Islet precursor cell (in vitro differentiated cells): ENCODE measurements at places on chromosomes 1 and 21.
A peak's percentile ranks its signal among the peaks of the same experiment; 100 is the strongest.

DNA sequence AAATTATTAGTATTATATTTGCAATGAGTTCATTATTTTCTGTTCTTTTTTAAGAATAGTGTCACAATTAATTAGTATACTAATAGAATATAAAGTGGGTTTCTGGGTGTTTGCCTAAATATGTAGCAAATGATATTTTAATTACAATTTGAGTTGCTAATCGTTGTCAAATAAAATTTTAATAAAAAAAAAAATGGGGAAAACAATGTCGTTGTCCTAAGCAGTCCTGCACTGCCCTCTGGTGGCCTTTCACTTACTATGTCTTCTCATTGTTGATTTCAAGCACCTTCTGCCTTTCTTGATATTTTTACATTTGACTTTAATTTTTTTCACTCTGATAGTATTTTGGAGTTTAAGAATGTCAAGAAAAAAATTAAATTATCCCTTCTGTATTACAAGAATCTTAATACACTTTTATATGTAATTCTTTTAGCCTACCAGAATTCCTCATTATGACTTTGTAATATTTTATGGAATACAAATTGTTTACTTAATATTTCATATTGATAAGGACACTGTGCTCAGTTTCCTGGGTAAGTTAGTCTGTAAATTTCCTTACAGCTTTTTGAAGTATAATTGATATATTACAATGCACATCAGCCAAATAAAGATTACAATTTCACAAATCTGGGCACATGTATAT, 104.5 kb upstream of the FMN2 start:
- DNase-seq = no peak

GRCh38 chr1:155834296-155834926, 22.6 kb downstream of the GON4L start:
- DNase-seq = no peak

DNA sequence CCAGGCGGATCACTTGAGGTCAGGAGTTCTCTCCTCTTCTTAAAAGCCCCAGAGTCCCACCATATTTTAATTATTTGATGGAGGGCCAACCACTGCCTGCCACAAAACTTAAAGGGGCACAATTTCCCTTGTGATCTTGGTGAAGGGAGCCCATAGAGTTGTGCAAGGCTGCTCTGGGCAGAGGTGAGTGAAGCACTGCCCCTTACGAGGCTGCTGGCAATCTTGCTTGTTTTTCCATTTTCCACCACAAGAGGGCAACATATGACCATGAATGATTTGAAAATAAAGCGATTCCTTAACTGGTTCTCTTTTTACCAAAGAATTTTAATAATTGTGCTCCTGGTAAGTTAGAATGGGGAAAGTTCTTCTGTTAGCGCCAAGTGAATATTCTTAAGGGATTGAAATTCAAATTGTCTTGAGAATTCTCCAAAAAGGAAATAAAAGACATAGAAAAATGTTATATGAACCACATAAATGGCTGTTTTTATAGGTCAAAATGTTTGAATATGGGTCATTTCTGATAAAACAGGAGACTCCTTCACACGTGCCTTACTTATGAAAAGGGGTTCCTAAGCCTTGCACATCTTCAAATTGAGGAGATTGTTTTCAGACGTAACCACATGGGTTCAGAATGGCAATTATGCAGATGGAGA, 22.7 kb downstream of the PGM1 start:
- DNase-seq = peak; percentile 74

- no peak for DNase-seq
Measured at GRCh38 chr21:27675306-27675705, 708.4 kb upstream of the ADAMTS5 start.

DNA sequence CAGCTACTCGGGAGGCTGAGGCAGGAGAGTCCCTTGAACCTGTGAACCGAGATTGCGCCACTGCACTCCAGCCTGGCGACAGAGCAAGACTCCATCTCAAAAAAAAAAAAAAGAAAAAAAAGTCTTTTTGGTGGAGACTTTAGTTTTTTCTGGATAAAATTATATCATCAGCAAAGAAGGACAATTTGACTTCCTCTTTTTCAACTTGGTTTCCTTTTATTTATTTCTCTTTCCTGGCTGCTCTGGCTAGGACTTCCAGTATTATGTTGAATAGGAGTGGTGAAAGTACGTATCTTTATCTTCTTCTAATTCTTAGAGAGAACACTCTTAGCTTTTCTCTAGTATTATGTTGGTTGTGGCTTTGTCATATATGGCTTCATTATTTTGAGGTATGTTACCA, 130.8 kb downstream of the PCBP3 start:
- no peak for DNase-seq

DNA sequence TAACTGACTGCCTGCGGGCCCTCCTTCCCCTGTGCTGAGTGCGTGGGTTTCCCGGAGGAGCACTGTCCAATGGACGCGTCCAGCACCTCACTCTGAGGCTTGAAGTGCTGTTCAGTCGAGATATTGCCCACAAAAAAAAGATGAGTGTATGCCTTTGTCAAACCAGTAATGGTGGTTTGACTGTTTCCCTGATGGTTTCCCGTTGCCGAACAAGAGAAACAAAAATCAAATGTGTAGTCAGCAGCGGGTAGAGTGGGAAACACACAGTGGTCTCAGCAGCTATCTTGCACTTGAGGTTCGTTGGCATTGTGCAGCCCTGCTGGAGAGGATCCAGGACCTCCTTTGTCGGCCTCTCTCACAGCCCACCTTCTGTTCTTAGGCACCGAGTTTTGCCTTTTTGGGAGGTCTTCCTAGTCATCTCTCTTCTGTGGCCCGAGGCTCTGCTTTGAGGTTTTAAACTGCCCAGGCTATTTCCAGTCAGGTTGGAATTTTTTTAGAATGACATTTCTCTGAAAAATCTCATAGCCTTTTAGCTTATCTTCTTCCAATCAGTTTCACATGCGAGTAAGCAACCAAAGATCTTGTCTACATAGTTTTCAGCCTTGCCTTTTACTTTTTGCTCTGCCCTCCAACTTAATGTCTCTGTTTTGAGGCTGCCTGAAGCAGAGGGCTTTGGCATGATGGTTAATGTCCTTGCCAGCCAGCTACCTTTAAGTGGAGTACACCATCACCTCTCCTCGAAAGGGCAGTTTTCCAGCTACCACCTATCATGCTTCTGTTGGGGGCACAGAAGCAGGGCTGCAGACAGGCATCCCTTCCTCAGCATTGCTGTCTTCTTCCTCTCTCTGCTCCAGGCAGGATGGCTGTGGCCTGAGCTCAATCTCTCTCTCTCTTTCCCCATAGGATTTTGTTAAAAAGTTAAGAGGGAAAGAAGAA, 132.3 kb downstream of the URB2 start:
- DNase-seq = peak; percentile 79

GRCh38 chr1:109984190-109984455, 442 bp upstream of the AHCYL1 start:
- no peak for DNase-seq
